ELR (cell line): ENCODE measurements at places on chromosomes 3 and 15.

DNA sequence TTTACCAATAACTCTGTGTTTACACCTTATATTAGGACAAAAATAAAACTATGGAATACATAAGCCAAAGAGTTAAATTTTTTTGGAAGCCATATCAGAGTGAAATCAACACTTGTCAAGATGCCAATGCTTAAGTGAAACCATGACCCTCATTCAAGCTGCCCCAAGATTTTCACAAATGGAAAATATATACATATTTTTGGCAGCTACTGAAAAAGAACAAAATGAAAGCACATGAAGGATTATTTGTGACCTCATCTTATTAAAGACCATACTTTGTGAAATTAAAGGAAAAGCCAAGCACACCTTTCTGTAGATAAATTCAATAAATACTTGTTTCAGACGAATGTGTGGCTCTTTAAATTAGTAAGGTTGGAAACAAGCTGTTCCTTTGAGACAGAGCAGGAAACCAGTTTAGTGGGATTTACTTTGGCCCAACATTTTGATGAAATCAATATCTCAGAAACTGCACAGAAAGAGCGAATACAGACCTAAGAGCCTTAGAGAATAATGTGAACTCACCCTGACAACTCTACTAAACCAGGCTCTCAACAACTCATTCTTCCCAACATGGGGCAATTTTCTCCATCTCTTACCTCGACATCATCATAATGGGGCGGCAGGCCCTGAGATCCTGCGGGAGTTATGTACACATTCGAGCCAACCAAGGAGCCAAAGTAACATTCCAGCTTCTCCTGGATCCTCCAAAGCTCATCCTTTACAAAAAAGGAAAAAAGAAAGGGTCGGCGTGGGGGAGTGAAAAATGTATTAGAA, 11.1 kb downstream of the RIOX2 start:
- no peak for DNase-seq

GRCh38 chr3:4904811-4905695, 74.2 kb upstream of the BHLHE40 start:
- peak; percentile 12 for DNase-seq

- DNase-seq: no peak
Observed at GRCh38 chr3:113243071-113243470, 31.7 kb downstream of the BOC start.

- DNase-seq: peak; percentile 27
Observed at GRCh38 chr15:48695827-48696573, 50.5 kb upstream of the FBN1 start.

DNA sequence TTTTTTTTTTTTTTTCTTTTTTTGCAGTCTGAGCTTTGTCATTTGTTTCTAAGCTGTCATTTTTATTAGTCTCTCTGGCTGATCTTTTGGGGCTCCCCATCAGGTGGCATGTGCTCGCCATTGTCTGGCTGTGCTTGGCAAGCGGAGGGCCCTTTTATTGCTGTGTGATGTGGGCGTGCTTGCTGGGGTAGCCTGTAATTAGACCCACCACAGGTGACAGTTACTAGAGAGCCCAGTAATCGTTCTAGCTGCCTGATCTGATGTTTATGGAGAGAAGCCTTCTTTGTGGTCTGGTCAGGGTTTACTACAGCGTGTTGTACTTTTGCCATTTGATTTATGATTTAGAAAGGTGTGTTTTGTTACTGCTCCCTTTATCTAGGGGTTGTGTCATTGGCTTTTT, 179.9 kb downstream of the MCTP2 start:
- DNase-seq: no peak

DNA sequence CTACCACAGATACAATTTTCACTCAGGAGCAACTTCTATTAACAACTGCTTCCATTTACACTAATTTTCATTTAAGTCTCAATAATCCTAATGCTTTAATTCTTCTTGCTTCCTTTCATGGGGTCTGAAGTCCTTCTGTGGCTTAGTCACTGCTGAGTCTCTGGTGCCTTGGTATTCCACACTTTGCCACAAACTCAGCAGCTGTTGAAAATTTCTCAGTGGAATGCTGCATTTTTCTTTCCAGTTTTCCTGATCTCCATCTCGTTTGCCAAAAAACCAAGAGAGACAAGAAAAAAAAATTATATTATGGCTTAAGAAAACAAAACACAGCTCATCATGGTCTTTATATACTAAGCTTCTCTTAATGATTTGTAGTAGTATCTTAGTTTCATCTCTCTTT, 269.2 kb upstream of the AZI2 start:
- no peak for DNase-seq

DNA sequence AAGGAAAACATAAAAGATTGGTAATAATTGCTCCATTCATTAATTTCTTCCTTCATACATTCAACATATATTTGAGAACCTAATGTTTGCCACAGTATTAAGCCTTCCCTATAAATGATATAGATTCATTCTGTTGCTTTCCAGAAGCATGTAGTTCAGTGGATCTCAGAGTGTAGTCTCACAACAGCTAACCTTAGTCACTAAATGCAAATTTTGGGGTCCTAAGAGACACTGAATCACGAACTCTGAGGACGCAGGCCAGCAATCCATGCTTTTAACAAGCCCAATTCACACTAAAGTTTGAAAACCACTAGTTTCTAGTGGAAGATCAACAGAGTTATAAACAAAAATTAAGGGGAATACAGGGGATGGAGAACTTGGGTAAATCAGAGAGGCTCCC, 7.2 kb upstream of the AQR start:
- DNase-seq: no peak

DNA sequence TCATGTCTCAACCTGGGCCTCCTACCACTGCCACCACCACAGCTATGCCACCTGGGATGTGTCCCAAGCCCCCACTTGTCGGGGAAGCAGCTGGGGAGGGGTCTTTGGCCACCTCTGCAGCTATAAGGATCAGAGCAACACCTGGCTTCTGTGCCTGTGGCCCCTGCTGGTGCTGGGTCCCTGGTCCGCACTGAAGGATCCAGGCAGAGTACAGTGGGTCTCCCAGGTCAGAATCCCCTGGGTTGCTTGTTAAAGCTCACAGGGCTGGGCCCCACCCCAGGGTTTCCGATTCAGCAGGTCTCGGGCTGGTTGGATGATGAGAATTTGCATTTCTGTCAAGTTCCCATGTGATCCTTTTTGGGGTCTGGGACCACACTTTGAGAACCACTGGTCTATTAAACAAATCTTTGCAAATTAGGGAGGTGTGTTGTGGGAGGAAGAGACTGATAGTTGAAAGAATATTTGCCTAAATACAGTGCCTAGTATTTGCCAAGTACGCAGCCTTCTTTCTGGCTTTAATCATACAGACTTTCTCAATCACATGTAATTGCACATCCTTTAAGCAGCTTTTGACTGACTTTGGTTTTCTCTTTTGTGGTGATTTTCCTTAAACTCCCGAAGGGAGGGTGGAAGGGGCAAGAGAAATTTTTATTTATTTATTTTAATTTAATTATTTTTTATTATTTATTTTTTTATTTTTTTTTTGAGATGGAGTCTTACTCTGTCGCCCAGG, 127.3 kb downstream of the IGF1R start:
- no peak for DNase-seq

- DNase-seq: no peak
Observed at GRCh38 chr15:83816124-83816883, 162.4 kb downstream of the ADAMTSL3 start.

- no peak for DNase-seq
Observed at GRCh38 chr3:168497741-168498140, 402.0 kb upstream of the GOLIM4 start.

DNA sequence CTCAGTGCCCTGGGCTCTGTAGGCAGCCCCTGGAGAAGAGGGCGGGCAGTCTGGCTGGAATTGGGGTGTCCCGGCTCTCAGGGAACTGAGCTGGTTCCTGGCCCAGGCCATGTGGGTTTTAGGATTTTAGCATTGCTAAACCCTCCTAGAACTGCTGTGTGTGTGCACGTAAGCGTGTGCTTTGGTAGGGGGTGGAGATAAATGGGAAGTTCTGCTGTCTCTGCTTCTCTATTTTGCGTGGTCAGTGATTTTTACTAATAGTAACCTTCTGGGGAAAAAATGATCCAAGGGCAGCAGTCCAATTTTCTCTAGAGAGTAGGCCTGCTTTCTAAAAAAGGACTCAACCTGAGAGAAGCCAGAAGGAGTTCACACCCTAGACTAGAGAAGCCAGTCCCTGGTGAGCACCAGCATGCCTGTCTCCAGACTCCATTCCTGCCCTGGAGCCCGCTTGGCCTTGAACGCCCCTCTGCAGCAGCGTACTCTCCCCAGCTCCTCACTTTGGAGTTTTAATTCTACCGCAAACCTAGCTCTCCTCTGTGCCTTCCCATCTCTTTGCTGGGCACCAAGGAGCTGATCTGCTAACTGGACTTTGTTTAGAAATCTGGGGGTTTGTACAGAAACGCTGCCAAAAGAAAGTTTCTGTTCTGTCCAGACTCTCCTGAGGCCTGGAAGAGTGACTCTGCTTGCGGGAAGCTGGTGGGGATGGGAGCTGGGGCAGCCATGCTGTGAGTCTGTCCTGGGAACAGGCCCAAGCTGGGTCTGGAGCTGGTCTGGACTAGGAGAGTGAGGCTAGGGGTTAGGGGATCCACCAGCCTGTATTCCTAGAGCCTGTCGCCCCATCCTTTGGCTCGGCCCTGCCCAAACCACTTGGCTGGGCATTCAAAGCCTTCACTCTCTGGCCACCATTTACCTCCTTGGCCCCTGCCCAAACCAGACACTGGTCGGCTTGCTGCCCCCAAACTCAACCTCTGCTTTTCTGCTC, 19.7 kb downstream of the CORO2B start:
- no peak for DNase-seq

DNA sequence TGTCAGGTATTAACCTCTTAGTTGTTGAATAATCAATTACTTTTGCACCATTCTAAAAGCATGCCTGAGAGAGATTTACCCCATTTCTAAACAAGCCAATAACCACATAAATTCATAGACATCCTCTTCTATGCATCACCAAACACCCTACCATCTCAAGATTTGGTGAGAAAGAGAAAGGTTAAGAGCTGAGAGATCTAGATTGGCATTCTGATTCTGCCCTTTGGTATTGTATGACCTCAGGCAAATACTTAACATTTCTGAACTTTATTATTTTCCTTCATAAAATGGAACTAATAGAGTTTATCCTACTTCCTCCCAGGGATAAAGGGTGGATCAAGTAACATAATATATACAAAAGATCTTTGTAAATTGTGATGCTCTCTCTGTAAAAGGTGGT, 146.5 kb upstream of the MME start:
- DNase-seq: no peak

- DNase-seq: no peak
Observed at GRCh38 chr15:88090481-88091011, 166.0 kb downstream of the NTRK3 start.
